M059J (cell line): ENCODE measurements at places on chromosomes 6 and 20. TPM values are rescaled to one million over a fixed set of nuclear protein-coding genes. Genes with fewer than 3 reads are reported as not detected.

Gene FAM209A
- not detected in 2 replicates for total RNA-seq

Gene MTFR2
- total RNA-seq = 12.0 and 12.4 TPM in 2 replicates

Gene BICRAL
- total RNA-seq = 5.4 and 7.5 TPM in 2 replicates

Gene TREML1
- not detected in 2 replicates for total RNA-seq

Gene RAD21L1
- 0.39 TPM in 1 of 2 replicates, not detected in the other for total RNA-seq

Gene RGS17
- total RNA-seq = 1.2 and 1.3 TPM in 2 replicates

Gene C6orf15
- not detected in 2 replicates for total RNA-seq

Gene TEAD3
- total RNA-seq = 14.9 and 19.1 TPM in 2 replicates

Gene SIRPD
- total RNA-seq = not detected in 2 replicates

Gene RWDD1
- 24.2 and 27.0 TPM in 2 replicates for total RNA-seq

Gene FRS3
- total RNA-seq = 0.34 and 2.4 TPM in 2 replicates

Gene METTL24
- not detected in 2 replicates for total RNA-seq

Gene RNF217
- total RNA-seq = 10.6 and 12.0 TPM in 2 replicates

Gene PDE10A
- total RNA-seq = 0.02 and 0.07 TPM in 2 replicates

Gene CGAS
- 7.8 and 12.5 TPM in 2 replicates for total RNA-seq

Gene TMEM244
- total RNA-seq = not detected in 2 replicates
